Pons (tissue), 1 donor: ENCODE measurements at places on chromosomes 16 and 17.

- DNase-seq: peak; percentile 92
Observed at GRCh38 chr17:18033442-18034099, 5.4 kb downstream of the ATPAF2 start.

GRCh38 chr17:73742948-73743381, 98.7 kb upstream of the SDK2 start:
- no peak for DNase-seq

DNA sequence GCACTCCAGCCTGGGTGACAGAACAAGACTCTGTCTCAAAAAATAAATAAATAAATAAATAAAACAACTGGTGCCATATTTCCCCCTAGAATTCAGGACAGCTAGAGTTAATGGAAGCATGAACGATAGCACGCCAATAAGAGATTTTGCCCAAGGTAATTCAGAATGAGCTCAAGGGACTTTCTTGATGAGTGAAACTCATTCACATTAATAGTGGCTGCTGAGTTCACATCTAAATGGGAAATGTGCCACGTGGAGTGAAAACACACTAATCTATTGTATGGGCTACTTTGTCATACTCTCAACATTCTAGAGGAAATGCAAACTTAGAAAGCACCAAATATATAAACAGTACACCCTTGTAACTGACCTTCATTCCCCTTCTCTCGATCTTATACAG, 47.4 kb upstream of the PSMD7 start:
- peak; percentile 45 for DNase-seq

DNA sequence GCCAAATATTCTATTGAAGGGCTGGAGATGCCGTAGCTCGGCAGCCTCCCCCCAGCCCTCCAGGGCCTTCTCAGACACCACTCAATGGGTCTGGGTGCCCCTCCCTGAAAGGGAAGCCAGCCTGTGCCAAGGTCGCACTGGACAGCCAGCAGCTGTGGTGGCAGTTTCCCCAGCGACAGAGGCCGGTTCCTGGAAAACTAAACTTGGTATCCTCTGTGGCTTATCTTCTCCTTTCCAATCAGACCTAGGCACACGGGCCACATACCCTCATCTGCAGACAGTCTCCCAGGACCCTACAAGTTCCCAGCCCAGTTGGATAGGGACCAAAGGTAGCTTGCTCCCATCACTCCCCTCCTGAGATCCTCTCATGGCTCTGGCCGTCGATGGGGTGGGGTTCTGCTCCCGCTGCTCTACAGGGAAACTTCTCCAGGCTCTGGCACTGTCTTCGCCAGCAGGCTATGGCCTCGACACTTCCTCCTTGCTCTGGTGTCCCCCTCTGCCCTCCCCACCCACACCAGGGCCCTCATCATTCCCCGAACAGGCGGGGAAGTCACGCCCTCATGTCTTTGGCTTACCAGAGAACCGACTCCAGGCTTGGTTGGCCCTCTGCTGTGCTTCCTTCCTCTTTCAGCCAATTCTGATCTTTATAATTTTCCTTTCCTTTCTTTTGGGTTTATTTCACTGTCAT, 18.3 kb upstream of the IL21R start:
- peak; percentile 35 for DNase-seq

- DNase-seq: no peak
Observed at GRCh38 chr17:40107522-40108174, 7.3 kb upstream of the NR1D1 start.

DNA sequence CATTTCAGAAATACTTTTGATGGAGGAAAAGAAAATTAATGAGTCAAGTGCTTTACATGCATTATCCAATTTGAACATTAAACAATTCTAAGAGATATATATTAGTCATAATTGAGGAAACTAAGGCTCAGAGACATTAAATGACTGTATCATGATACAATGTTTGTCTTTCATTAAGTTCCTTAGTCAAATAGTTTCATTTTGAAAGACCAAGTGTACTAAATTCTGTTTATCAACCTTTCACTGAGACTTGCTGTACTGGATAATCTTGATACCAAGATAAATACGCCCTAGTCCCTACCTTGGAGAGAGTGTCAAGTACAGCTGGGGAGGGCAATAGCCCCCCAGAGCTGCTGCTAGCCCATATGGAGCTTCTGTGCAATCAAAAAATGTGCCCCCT, 24.2 kb downstream of the TOM1L2 start:
- DNase-seq: no peak

DNA sequence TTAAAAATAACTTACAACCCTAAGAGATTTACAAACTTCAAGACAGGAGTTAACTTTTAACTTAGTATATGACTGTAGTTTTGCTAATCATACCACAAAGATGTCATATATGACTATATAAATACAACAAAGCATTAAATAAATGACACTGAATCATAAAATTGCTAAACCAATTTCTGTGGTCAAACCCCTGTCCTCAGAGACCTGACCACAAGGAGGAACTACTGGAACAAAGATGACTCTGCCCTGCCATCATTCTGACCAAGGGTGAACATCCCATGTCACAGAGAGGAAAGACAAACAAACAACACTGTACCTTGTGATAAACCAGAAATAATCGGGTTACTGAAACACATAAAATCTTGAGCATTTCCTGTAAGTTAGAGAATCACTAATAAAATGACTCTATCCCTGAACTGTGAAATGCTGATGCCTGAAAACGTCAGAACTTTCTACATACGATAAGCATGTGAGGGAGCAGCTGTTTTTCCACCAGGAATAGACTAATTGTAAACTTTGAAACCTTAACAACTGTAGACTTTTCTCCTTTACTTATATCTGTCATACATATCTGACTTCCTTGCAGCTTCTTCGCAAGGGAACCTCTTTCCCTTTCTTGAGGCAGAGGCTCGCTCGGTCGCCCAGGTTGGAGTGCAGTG, 47.9 kb downstream of the WDR59 start:
- DNase-seq: no peak

- DNase-seq: no peak
Observed at GRCh38 chr16:60060731-60061130, 1326.6 kb upstream of the GOT2 start.

DNA sequence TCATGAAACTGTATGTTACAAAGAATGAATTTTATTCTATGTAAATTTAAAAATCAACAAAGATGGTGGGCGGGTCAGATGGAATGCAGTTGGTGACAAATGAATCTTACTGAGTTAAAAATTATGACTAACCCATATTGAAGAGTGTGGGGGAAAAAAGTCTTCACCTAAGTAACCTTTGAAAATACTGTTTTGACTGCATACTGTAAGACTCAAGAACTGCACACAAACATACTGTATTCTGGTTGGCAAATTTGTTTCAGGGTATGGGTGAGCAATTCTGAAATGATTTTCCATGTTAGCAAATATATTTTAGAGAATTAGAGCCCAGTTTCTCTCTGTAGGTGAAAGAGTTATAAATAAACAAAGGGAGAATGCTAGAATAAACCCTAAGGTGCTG, 153.7 kb upstream of the KCNJ18 start:
- no peak for DNase-seq

DNA sequence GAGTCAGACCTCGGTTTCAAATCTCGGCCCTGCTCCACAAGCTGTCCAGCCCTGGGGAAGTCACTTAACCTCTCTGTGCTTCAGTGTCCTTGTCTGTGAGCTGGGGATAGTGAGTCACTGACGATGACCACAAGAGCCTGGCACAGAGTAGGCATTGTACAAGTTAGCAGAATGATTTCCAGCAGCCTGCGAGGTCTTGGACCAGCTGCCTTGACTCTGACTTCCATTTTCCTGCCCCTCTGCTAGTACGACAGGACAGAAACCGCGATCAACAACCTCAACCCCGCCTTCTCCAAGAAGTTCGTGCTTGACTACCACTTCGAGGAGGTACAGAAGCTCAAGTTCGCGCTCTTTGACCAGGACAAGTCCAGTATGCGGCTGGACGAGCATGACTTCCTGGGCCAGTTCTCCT, 20.7 kb downstream of the CPNE2 start:
- peak; percentile 79 for DNase-seq

DNA sequence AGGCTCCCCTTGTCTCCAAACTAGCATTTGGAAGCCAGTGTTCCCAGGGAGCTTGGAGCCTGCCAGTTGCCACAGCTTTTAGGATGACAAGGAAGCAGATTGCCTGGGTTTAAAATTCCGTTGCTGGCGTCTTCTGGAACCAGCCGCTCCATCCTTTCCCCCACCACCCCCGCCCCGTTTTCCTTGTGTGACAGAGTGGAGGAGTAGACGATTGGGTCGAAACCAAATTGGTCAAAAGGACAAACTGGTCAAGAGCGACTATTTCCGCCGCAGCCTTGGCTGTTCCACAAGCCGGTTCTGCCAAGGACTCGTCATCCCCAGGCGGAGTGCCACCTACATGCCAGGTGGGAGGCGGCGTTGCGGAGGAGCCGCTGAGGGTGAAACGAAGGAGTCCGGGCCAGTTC, 91.1 kb downstream of the RPA1 start:
- DNase-seq: peak; percentile 59

- DNase-seq: no peak
Observed at GRCh38 chr17:60599220-60599619, 773 bp upstream of the PPM1D start.

DNA sequence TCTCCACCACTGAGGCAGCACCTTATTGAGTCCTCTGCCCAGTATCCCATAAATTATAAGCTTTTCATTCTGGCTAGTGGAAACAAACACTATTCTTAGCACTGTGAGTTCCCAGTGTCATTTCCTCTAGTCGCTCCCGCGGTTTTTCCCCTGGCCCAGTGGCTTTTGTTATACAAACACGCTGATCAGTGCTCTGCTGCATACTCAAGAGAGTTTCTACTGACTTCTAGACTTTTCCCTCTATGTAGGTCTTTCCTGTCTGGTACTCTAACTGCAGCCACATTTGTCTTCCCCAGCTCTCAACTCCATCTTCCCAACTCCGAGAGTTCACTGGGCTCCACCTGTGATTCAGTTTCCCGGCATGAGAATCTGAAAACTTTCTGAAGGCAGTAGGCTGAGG, 556.6 kb upstream of the SALL1 start:
- DNase-seq: peak; percentile 4

DNA sequence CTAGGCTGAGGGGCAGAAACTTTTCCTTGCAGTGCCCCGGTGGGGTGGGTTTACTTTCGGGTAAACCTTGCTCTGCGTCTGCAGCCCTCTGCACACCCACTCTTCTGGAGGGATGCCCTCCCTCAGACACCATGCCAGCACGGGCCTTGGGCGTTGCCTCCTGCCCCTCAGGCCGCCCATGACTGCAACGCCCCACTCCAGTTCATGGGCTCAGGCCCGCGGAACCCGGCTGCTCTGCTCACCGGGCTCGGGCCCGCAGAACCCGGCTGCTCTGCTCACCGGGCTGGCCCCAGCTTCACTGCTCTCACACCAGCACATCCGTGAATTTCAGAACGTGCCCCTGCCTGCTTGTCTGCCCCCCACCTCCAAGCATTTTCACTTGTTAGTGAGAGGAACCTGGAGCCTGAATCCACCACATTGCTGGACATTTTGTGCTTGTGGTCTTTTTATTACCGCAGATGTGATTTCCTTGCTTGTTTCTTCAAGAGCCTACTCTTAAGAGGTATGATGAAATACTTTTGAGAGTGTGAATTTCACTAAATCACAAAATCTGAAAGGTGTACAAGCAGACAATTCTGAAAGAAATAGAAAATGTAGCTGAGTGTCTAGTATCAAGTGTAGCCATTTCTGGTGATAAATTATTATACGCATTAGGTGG, 130.9 kb downstream of the RPTOR start:
- DNase-seq: no peak

GRCh38 chr17:74566132-74566753, 1.1 kb downstream of the CD300H start:
- no peak for DNase-seq
